ENCODE measurements at places on chromosomes 7 and 10. TPM values are rescaled to one million over a fixed set of nuclear protein-coding genes. Genes with fewer than 3 reads are reported as not detected.

GRCh38 chr10:47406870-47407691, 23.0 kb upstream of the ZNF488 start:
- H3K27me3 ChIP-seq = no peaks in the 10 kb centered on the region
- H3K27ac ChIP-seq = no peak overlapping the region
- no peaks in the 10 kb centered on the region for H3K4me1 ChIP-seq
- DNase-seq = no peak
- H3K36me3 ChIP-seq = no peaks in the 10 kb centered on the region

DNA sequence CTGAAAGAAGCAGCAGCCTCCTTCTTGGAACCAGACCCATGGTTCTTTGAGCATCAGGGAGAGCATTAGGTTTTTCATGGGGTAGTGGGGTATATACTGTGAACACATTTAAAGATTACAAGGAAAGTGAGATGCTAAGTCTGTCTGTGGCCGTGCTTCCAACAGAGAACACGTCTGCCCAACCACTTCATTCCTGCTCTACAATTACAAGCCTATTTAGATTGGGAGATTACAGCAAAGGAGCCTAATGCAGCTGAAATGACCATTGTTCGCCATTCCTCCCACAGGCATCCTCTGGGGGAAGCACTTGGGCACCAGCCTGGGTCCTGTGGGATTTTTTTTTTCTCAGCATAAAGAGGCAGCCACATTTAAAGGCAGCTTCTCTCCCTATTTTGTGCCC, 536.4 kb downstream of the XPNPEP1 start:
- no peak overlapping the region for H3K4me3 ChIP-seq
- H3K27me3 ChIP-seq = no peaks in the 10 kb centered on the region
- H3K27ac ChIP-seq = no peak overlapping the region
- no peaks in the 10 kb centered on the region for H3K36me3 ChIP-seq
- no peak for DNase-seq

GRCh38 chr10:94344522-94345122, 18.1 kb downstream of the NOC3L start:
- DNase-seq = no peak
- no peak overlapping the region for H3K27ac ChIP-seq
- H3K4me3 ChIP-seq = no peak overlapping the region
- H3K36me3 ChIP-seq = peaks cover 42% of the 10 kb centered on the region
- H3K27me3 ChIP-seq = no peaks in the 10 kb centered on the region
- peaks cover 7% of the 10 kb centered on the region for H3K4me1 ChIP-seq

- no peak for DNase-seq
- peaks cover 76% of the 10 kb centered on the region for H3K36me3 ChIP-seq
- peaks cover 8% of the 10 kb centered on the region for H3K4me1 ChIP-seq
- H3K27me3 ChIP-seq = no peaks in the 10 kb centered on the region
- no peak overlapping the region for H3K4me3 ChIP-seq
- H3K27ac ChIP-seq = no peak overlapping the region
These were observed 56.3 kb upstream of the NCAPG2 start for GRCh38 chr7:158760936-158761335.

DNA sequence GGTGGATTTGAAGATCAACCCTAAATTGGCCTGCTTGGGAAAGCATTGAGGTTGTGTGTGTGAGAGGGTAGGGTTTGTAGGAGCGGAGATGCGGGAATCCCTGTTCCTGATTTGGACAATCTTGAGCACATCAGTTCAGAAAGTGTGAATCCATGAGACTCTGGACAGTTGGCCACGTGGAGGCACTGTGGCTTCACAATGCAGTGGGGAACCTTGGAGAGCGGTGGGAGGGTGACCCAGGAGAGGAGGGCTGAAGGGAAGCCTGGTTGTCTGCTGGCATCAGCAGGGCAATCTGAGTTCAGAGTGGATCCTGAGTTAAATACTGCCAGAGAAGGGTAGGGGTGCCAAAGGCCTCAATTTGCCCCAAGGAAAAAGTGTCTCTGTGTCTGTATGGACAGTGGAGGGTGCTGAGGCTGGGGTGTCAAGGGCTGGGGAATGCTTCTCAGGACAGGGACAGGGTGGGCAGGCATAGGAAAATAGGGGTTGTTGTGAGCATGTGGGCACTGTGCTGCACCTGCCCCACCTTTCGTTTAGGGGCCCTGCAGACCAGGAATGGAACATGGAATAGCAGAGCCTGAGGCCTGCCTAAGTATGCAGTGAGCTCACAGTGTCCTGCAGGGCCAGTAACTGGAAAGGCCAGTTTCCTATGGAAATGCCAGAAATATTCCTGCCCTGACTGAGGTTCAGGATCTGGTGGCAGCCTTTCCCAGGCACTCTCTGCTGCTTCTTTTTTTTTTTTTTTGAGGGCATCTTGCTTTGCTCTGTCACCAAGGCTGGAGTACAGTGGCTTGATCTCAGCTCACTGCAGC, 162.9 kb upstream of the PRSS58 start:
- H3K27ac ChIP-seq = no peak overlapping the region
- H3K4me3 ChIP-seq = no peak overlapping the region
- no peak for DNase-seq
- peaks cover 3% of the 10 kb centered on the region for H3K27me3 ChIP-seq

- H3K27ac ChIP-seq = no peak overlapping the region
- H3K36me3 ChIP-seq = no peaks in the 10 kb centered on the region
- no peak overlapping the region for H3K4me3 ChIP-seq
- no peak for DNase-seq
- H3K4me1 ChIP-seq = no peaks in the 10 kb centered on the region
These were observed 519.1 kb upstream of the AUTS2 start for GRCh38 chr7:69078997-69079769.

DNA sequence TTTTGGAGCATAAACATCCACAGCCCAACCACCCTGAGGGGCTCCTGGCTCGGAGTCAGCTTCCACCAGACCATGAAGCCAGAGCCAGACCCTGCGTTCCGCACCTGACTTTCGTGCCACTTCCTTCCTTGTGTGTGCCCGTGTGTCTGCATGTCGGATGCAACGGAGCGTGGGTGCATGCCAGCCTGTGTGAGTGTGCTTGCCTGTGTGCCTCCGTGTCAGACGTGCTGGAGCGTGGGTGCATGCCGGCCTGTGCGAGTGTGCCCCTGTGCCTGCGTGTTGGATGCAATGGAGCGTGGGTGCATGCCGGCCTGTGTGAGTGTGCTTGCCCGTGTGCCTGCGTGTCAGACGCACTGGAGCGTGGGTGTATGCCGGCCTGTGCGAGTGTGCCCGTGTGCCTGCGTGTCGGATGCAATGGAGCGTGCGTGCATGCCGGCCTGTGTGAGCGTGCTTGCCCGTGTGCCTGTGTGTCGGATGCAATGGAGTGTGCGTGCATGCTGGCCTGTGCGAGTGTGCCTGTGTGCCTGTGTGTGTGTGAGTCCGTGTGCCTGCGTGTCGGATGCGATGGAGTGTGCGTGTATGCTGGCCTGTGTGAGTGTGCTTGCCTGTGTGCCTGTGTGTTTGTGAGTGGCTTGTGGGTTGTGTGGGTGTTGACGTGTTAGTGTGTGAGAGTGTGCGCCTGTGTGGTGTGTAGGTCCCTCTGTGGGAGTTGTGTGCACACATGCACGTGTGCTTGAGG, 28.1 kb upstream of the KNDC1 start:
- no peaks in the 10 kb centered on the region for H3K4me1 ChIP-seq
- H3K27me3 ChIP-seq = no peaks in the 10 kb centered on the region
- no peak overlapping the region for H3K4me3 ChIP-seq
- DNase-seq = peak; percentile 11

The RGR gene
- not detected for total RNA-seq

DNA sequence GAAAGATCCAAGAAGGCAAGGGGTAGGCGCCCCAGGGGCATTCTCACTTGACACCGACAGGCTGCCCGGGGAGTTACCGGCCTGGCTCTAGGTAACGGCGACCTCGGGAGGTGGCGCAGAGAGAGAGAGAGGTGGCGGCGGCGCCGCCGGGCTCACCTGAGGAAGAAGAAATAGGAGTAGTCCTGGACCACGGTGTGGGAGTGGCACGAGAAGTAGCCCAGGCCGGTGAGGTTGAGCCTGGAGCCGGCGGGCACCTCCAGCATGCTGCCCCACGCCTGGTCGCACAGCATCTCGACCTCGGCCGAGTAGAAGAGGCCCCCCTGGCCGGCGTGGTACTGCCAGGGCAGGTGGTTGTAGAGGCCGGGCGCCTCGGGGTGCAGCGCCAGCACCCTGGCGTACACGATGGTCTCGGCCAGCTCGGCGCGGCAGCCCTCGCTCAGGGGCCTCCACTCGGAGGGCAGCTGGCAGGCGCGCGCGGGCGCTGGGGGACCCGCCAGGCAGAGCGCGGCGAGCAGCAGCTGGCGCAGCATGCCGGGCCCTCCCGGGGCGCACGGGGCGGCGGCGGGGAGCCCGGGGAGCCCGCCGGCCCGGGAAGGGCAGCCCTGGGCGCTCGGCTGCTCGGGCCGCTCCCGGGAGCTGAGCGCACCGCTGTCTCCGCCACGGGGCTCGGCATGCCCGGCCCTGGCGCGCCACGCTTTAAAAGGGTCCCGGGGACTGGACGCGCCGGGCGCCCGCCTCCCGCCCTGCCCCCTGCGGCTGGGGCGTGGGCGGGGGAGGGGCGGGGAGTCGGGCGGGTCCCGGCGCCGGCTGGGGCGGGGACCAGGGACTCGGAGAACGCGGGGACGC, at the start of gene CCDC3:
TSS of gene CCDC3 (minus strand) at position 673 of the 846 bp plus-strand sequence. CDS start at position 530, 143 bp downstream.
- no peak for DNase-seq
- H3K36me3 ChIP-seq = no peaks in the 10 kb centered on the region
- peak within 1 kb of the TSS; percentile 33 for H3K4me3 ChIP-seq
- H3K27ac ChIP-seq = no peak within 1 kb of the TSS
- H3K27me3 ChIP-seq = peaks cover 53% of the 10 kb centered on the region
- H3K4me1 ChIP-seq = peaks cover 6% of the 10 kb centered on the region

The H2BK1 gene
- total RNA-seq = not detected

DNA sequence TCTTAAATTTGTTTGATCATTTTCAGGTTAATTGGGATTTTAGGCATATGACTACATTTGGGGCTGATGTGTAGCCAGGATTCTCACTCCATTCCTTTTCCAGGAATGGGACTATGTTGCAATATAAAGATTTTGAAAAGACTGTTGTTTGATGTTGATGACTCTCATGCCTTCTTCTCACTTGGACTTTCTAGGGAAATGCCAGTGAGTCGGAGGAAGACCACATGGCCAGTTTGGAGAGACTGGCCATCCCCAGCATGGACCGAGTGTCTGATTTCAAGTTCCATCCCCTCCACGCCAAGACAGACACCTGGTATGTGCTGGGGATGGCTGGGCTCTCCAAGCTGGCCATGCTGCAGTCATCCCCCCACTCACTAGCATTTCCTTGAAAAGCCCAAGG, 5.5 kb downstream of the IGFBP3 start:
- peaks cover 40% of the 10 kb centered on the region for H3K4me1 ChIP-seq
- no peak overlapping the region for H3K4me3 ChIP-seq
- peaks cover 24% of the 10 kb centered on the region for H3K27me3 ChIP-seq
- DNase-seq = no peak

DNA sequence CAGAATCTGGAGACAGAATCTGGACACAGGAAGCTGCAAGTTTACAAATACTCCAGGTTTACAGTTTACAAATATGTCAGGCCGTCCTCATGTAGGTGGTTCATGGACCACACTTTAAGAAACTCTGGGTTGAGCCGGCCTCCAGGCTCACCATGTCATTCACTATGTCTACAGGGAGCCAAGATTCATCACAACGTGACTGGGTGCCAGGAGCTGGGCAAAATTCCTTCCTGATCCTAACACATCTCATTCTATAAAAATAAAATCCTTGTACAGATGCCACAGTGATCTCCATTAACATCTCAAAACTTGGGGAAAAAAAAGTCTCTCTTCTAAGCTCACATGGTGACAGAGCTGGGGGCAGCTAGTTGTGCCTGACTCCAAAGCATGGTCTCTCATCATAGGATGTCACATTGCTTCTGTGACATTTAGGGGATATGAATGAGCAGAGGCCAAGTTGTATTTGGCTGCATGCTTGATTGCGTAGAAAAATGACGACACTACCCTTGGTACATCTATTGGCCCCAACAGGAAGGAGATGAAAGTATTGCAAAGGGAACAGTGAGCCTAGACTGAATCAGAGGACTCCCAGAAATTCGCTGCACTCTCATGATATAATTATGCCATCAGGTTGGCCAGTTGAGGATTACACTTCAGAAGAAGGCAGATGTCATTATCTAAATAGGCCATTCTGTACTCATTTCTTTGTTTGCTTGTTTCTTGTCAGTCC, 35.9 kb downstream of the MTURN start:
- H3K36me3 ChIP-seq = no peaks in the 10 kb centered on the region
- H3K27ac ChIP-seq = no peak overlapping the region
- DNase-seq = no peak
- H3K4me3 ChIP-seq = no peak overlapping the region

The CYP3A4 gene
- total RNA-seq = not detected

- no peaks in the 10 kb centered on the region for H3K4me1 ChIP-seq
- no peak overlapping the region for H3K4me3 ChIP-seq
- DNase-seq = no peak
- no peaks in the 10 kb centered on the region for H3K36me3 ChIP-seq
- no peak overlapping the region for H3K27ac ChIP-seq
These were observed 25.2 kb upstream of the GNAT3 start for GRCh38 chr7:80537091-80537490.

- no peaks in the 10 kb centered on the region for H3K4me1 ChIP-seq
- no peak overlapping the region for H3K4me3 ChIP-seq
- H3K36me3 ChIP-seq = no peaks in the 10 kb centered on the region
- H3K27ac ChIP-seq = no peak overlapping the region
- DNase-seq = no peak
These were observed 353.1 kb upstream of the LRRTM3 start for GRCh38 chr10:66572700-66573099.

The FAM25G gene
- not detected for total RNA-seq

DNA sequence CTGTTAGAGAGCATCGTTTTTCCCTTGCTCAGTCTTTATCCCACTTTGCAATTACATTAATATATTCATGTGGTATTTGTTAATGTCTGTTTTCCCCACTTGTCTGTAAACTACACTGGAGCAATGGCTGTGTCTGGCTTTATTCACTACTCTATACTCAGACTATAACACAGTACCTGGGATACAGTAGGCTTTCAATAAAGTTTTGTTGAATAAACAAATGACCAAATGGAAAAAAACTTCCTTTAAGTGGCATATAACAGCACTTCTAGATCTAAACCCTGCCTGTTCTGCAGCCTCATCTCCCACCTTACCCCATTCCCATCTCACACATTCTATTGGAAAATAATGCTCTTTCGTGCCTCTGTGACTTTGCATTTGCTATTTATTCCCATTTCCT, 57.3 kb upstream of the SPOCK2 start:
- H3K36me3 ChIP-seq = peaks cover 6% of the 10 kb centered on the region
- H3K4me1 ChIP-seq = peaks cover 11% of the 10 kb centered on the region
- no peaks in the 10 kb centered on the region for H3K27me3 ChIP-seq
- no peak overlapping the region for H3K4me3 ChIP-seq

DNA sequence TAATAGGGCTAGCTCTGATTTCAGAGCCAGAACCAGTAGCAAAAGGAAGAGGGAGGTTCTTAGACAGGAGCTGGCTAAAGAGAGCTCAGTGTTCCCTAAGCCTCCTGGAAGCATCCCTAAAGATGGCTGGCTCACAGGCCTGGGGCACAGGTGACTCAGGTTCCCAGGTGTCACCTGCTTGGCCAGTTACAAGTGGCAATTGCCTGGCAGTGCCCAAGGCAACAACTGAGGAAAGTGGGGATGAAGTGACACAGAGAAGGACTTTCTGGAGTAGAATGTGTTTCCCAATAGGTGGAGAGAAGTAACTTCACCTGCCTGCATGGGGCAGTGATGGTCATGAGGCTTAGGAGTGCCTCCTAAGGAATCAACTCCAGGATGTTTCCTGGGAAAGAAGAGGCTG, 66.5 kb upstream of the EEPD1 start:
- H3K27ac ChIP-seq = no peak overlapping the region
- H3K27me3 ChIP-seq = no peaks in the 10 kb centered on the region
- DNase-seq = no peak
- no peaks in the 10 kb centered on the region for H3K4me1 ChIP-seq

The DNAJB12 gene
- 26.7 TPM for total RNA-seq

The GAD2 gene
- not detected for total RNA-seq

- H3K27ac ChIP-seq = no peak overlapping the region
- DNase-seq = no peak
- H3K36me3 ChIP-seq = no peaks in the 10 kb centered on the region
These were observed 70.5 kb upstream of the ABCB5 start for GRCh38 chr7:20545016-20545415.
